ENCODE measurements at places on chromosomes 1 and 21.

- DNase-seq: no peak
Measured at GRCh38 chr1:63063367-63063766, 259.0 kb upstream of the FOXD3 start.

- no peak for DNase-seq
Measured at GRCh38 chr21:45957551-45957950, 24.0 kb upstream of the COL6A1 start.

DNA sequence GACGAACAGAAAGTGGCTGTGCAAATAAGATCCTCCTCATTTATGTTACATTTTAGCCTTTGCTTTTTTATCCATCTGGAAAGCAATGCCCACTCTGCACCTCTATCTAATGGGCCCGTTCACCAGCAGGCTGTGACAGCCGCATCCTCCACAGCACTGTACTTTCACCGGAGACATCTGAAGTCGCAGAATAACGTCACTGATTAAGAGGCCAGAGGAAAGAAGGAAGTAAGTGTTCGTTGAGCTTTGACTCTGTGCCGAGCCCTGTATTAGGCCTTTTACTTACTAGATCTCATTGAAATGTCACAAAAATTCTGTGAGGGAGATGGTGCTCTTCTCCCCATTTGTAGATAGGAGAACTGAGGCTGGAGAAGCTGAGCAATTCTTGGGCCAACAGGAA is 62.3 kb downstream of the KAZN start:
- no peak for DNase-seq

DNA sequence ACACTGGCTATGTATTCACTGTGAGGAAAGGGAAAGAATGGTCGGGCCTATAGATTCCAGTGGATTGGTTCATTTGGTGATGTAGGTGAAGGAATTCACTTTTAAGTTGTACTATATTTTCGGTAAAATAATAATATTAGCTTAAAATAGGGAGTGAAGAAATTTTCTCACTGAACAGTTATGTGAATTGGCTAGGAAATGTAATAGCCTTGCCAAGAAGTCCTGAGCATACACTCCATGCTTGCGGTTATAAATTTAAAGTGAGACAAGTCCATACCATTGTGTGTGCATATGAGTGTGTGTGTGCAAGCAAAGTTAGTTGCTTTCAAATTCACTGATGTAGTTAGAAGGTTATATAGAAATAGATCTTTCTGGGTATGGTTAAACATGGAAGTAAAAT is 1651.0 kb downstream of the NCAM2 start:
- no peak for DNase-seq

GRCh38 chr1:59939393-59939792 is 12.8 kb upstream of the CYP2J2 start:
- DNase-seq: no peak

GRCh38 chr21:46215436-46216131 is 13.0 kb downstream of the LSS start:
- no peak for DNase-seq

GRCh38 chr1:89927049-89927448 is 67.9 kb upstream of the ZNF326 start:
- no peak for DNase-seq

DNA sequence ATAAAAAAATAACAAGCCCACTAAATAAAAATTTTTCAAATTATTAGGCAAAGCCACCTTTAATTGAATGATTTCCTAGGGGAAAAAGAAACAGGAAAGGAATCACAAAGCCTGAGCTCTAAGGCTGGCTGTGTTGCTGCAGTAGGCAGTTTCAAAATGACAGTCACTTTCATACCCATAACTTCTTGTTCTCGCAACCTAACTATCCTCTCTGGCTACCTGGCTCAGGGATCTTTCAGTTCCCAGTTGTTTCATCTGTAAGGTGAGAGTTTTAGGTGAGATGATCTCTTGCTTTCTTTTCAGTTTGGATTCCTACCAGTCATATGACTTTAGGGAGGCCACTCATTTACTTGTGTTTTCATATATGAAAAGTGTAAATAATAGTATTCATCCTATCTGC is 226.1 kb downstream of the ASTN1 start:
- DNase-seq: no peak

DNA sequence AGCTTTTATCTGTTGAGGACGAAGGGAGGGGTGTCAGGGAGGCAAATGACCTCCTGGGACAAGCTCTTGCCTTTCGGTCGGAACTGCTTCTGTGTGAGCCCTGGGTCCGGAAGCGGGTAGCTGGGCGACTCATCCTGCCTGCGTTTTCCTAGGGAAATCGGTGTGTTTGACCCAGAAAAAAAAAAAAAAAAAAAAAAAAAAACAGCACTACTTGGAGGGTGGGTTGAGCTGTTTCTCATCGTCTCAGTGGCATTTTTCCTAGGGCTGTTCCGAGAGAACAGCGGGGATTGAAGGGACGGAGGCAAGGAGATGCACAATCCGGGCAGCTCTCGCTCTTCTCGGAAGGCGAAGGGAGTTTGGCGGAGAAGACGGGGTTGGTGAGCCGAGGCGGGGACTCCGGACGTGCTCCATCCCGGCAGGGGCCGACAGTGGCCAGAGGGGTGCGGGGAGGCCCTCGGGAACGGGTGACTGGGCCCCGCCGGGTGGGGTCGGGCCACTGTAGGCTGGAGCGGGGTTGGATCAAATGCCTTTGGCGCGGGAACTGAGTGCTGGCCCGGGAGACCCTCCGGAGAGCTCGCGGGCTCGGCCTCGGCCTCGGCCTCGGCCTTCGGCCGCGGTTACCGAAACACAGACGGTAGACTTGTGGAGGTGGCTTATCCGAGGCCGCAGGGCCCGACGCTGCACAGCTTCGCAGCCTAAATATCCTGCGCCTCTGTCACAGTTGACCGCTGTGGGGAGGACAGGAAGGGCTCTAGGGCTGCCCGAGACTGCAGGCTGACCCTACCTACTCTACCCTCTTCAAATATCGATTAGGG is 2.4 kb upstream of the BARHL2 start:
- no peak for DNase-seq

- no peak for DNase-seq
Measured at GRCh38 chr21:35351434-35351833, 302.3 kb upstream of the RUNX1 start.

- DNase-seq: no peak
Measured at GRCh38 chr1:211035821-211036380, 98.0 kb downstream of the KCNH1 start.

DNA sequence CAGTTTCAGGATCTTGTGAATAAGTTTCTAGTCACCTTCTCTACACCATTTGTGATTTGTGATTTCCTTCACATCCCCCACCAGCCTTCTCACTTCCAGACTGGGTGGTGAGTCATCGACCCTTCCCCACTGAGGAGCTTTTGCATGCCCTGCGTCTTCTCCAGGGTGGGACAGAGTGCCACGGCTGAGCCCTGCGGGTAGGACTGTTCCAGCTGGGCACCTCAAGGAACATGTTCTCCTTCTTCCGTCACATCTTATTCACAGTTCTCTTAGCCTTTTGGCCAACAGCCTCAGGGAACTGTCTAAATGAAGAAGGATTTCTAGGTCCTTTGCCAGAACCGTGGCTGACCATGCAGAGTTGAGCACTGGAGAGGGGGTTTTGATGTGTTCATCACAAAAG is 116.5 kb downstream of the TMEM53 start:
- no peak for DNase-seq

GRCh38 chr1:183881387-183882131 is 76.6 kb downstream of the RGL1 start:
- DNase-seq: no peak

DNA sequence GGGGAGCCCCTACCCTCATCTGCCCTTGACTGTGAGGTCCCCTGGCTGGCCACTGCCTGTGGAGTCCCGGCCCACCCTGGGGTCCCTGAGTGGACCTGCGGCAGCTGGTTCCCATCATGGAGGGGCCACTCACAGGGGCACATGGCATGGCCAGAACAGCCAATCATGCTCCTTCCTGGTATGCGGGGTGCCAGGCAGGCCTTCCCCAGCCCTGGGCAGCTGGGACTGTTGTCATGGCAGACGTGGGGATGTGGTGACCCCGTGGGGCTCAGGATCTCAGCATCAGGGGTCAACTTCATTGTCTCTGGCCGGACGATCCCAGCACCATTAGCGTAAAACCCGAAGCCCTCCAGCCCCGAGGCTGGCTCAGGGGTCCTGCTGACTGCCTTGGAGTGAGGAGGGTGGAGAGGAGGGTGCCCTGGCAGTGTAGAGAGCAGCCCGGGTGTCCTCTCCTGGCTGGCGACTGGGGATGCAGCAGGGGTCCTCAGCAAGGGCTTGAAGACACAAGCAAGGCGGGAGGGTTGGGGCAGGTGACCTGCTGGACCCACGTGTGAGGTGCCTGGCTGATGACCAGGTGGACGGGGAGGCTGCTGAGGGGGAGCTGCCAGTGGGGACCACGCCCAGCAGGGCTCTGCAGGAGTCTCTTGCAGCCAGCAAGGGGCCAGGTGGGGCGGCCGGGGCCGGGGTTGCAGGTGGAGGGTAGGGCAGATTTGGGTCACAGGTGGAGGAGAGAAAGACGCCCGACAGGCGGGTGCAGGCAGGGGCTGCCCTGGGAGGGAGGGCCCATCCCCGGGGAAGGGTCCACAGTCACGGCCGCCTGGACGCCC is 45.1 kb downstream of the TRIM11 start:
- no peak for DNase-seq

DNA sequence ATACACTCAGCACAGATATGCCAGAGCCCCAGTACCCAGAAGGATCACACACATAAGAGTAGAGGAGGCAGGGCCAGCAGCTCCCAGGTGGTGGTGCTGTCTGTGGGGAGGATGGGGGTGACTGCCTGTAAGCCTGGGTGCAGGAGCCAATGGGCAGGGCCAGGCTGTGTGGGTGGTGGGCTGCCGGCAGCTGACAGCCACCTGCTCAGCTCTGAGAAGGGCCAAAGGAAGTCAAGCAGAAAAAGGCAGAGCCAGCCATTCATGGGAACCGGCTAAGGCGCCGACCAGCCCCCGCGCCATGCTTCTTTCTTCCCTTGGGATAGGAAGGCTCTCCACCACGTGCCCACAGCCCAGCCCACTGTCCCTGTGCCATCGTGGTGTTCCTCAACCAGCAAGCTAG is 14.1 kb downstream of the PIK3C2B start:
- peak; percentile 35 for DNase-seq

- no peak for DNase-seq
Measured at GRCh38 chr21:31117128-31117916, 79.0 kb upstream of the KRTAP19-8 start.

- DNase-seq: no peak
Measured at GRCh38 chr1:44775930-44776729, 790 bp downstream of the RPS8 start.

DNA sequence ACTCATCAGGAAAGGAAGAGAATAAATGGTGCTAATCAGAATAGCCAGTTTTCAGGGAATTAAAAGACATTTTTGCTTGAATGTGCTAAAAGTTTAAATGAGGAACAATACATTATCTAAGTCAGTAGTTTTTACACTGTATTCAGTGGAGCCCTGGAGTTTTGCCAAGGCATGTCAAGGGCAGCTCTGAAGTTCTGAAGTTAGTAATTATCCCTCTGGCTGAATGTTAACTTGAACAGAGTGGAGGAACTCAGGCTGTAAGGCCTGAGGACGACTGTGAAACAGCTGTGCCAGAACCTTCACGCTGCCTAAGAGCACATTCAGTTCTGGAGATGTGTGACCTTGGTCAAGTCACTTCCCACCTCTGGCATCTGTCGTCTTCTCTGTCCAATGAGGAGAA is 68.1 kb downstream of the EDEM3 start:
- DNase-seq: no peak
